Peyer's patch (tissue), 4 donors: ENCODE measurements at places on chromosomes 11 and 22.

DNA sequence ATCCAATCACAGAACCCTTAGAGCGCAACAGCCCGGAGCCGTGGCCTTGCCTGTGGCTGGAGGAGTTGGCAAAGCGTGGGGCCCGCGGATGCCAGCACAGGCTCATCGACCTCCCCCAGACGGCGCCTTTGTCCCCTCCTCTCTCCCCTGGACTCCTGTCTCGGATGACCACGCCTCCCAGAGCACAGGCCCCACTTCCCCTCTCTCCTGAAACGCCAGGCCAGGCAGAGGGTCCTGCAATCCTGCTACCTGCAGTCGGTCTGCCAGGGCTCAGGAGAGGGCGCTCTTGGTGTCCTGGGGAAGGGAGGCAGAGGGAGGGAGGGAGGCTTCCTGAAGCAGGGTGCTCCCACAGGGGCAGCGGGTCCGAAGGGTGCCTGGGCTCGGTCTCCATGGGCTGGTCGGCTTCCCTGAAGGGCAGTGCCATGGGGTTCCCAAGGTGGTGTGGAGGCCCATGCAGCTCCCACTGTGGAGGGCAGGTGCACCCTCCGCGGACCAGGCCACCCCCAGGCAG is 16.6 kb upstream of the TTLL12 start:
- no peak for DNase-seq

- DNase-seq, result no peak
Observed at GRCh38 chr22:46213052-46213451, 37.0 kb downstream of the CDPF1 start.

DNA sequence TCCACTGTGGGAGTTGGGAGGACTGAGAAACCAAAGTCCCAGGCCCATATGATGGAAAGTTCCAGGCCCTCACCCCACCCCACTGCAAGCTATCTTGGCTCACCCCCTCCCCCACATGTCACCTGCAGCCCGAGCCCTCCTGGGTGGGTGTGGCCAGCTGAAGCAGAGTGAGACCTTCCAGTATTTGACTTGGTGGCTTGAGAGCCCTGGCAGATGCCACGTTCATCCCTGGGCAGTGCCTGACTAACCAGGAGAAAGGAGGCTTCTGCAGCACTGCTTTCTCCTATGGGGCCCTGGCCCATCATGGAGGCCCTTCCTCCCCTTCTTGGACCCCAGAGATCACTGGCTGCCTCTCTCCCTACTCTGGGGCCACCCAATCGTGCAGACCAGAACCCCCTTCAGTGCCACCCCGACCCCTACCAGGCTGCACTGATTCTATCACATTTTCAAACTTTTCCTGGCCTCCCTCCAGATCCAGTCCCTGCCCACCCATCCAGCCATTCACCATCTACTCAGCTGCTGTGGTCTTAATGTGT is 38.1 kb upstream of the WNT11 start:
- peak; percentile 24 for DNase-seq

DNA sequence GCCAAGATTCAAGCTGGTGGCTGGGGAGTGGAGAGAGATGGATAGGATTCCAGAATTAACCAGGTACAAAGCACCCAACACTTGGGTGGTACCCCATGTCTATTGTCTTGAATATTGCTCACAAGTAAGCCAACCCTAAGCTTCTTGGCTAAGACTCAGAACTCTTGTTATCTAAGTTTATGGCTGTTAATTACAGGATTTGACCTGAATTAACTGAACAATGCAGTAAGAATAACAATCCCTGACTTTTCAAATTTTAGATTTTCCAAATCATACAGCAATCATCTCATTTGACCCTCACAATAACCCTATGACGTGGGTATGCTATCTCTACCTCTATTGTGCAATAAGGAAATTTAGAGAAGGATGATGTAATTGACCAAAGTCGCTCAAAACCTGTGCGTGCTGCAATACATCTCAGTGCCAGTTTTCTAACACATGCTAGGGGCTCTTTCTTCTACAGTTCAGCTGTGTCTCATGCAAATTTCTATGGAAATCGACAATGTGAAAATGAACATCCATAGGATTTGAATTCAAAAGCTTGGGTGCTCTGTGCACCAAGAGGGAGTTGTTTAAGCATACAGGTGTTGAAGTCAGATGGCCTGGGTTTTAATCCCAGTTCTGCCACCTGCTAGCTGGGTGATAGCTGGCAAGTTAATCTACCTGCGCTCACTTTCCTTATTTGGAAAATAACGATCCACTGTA is 40.1 kb upstream of the APLNR start:
- no peak for DNase-seq

DNA sequence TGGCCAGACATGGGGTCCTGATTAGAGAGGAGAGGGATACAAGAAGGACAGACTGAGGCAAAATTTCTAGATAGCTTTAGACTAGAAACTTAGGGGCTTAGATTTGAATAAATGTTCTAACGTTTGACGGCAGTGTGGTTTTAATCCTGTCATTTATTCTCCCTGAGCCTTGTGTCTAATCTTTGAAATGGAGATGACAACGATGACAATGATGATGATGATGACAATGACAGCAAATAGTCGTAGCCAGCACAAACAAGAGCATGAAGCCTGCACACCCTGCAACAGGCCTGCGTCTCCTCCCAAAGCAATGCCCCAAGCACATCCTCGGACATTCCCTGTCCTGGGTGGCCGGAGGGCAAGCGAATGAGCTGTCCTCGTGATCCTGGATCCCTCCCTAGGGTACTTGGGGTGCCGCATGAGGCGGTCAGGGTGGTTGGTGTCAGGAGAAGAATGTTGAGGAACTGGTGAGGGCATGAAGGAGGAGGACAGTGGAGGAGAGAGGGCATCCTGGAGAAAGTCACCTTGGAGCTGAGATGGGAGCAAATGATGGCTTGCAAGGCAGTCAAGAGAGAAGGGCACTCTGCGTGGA is 502.1 kb upstream of the B3GAT1 start:
- DNase-seq, result no peak
